ENCODE measurements at places on chromosomes 12 and 14.

- no peak for DNase-seq
Measured at GRCh38 chr14:34368115-34368970, 93.7 kb downstream of the SPTSSA start.

DNA sequence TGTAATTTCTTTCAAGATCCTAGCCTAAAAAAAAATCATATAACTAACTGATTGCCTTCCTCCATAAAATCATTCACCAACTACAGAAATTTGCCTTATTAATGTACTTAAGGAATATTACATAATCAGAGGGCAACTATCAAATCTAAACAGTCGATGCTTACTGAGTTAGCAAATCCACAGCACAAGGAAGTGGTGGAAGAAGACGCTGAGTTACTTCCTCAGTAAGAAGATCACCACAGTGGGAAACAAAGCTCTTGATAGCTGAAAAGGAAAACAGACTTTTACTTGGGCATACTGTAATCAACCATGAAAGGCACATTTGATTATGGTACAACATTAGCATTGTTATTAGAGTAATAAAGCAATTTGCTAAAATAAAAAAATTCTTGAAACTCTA, 48.7 kb downstream of the HEATR5A start:
- DNase-seq: no peak

GRCh38 chr12:121786440-121786825, 7.1 kb downstream of the RHOF start:
- no peak for DNase-seq

GRCh38 chr12:103560604-103561101, 26.4 kb upstream of the STAB2 start:
- no peak for DNase-seq

DNA sequence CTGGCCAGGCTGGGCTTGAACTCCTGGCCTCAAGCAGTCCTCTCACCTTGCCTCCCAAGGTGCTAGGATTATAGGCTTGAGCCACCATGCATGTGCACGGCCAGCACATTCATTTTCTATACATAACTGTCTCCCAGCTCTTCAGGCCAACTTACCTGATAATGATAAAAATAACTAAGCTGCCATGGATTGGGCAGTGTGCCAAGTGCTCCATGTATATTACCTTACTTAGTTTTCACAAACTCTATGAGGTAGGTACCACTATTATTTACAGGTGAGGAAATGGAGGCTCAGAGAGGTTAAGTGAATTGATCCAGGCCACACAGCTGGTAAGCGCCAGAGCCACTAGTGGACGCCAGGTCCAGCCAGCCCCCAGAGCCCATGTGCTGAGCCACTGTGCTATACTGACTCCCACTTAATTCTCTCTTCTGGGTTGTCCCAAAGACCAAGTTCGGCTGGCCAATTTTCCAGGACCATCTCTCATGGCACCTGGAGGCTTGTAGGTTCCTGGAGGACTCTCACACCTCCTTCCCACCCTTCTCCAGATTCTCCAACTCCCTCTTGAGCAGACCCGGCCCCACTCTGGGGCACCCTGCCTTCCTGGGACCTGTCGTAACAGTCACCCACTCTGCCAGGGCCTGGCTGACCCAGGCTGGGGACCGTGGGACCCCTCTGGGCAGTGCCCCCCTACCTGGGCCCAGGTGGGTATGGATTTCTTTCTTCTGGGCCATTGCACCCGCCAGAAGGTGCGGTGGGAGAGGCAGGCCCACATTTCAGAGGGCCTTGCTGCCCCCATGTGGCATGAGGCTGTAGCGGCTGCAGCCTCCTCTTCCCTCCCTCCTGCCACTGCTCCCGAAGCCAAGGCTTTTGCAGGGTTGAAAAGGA, 30.2 kb upstream of the CIPC start:
- DNase-seq: no peak

GRCh38 chr12:52873832-52874572, 25.2 kb upstream of the KRT78 start:
- DNase-seq: no peak
